Hematopoietic multipotent progenitor cell treated with erythropoietin and hydrocortisone succinate and interleukin-3 and kit ligand, for 4 days (in vitro differentiated cells): ENCODE measurements at places on chromosomes 11 and 22.
A peak's percentile ranks its signal among the peaks of the same experiment; 100 is the strongest.

DNA sequence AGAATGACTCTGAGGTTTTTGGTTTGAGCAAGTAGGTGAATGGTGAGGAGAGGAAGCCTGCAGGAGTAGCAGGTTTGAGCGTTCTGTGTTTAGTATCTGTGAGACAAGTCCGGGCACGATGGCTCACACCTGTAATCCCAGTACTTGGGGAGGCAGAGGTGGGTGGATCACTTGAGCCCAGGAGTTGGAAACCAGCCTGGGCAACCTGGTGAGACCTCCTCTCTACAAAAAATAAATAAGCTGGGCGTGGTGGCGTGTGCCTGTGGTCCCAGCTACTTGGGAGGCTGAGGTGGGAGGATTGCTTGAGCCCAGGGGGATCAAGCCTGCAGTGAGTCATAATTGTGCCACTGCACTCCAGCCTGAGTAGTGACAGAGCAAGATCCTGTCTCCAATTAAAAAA is 9.7 kb upstream of the CENATAC start:
- no peak for DNase-seq

- DNase-seq: no peak
These were observed 97.1 kb downstream of the ADAMTS15 start for GRCh38 chr11:130545449-130546072.

- no peak for DNase-seq
These were observed 113.9 kb upstream of the ANO1 start for GRCh38 chr11:69964247-69964643.

DNA sequence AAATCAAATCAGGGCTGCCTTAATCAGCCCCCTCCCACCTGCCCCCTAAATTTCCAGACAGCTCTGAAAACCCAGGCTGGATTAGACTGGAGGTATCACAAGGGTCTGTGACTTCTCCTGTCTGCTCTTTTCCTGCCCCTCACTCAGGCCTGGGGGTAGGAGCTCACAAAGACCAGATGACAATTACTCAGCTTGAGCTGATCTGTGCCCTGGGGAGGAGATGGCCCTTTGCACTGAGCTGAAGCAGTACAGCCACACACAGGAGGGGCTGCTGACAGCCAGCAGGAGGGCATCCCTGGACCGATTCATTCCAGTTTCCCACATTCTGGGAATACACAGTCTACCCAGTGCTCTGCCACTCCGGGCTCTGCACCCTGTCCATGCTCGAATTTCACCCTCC is 4.2 kb downstream of the ABCC8 start:
- DNase-seq: no peak

GRCh38 chr11:70061734-70062133 is 16.4 kb upstream of the ANO1 start:
- DNase-seq: no peak

- peak; percentile 61 for DNase-seq
These were observed 41.5 kb upstream of the CARD18 start for GRCh38 chr11:105181100-105181499.

- peak; percentile 82 for DNase-seq
These were observed 6.5 kb upstream of the MFNG start for GRCh38 chr22:37492428-37493344.

GRCh38 chr11:16825101-16825500 is 86.7 kb downstream of the C11orf58 start:
- DNase-seq: no peak

DNA sequence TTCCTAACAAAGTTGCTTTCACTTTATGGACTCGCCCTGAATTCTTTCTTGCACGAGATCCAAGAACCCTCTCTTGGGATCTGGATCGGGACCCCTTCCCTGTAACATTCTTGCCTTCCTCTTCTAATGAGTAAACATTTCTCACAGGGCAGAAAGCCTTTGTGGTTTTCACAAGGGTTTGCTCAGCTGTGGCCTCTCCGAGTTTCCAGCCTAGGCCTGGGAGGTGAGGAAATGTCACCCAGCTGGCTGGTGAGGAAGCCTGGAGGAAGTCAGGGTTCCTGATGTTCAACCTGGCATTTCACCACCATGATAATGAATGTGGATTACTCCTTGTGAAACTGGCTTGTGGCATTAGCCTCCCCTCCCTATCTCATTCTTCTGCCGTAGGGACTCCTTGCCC is 224.9 kb downstream of the DSCAML1 start:
- DNase-seq: peak; percentile 49

- no peak for DNase-seq
These were observed 209.9 kb downstream of the LARGE1 start for GRCh38 chr22:33710326-33710725.
